ENCODE measurements at places on chromosomes 4 and X.

GRCh38 chr4:1195109-1195671, 22.8 kb upstream of the SPON2 start:
- DNase-seq = no peak

- DNase-seq = no peak
These were observed 69.4 kb downstream of the PDS5A start for GRCh38 chr4:39908284-39908683.

DNA sequence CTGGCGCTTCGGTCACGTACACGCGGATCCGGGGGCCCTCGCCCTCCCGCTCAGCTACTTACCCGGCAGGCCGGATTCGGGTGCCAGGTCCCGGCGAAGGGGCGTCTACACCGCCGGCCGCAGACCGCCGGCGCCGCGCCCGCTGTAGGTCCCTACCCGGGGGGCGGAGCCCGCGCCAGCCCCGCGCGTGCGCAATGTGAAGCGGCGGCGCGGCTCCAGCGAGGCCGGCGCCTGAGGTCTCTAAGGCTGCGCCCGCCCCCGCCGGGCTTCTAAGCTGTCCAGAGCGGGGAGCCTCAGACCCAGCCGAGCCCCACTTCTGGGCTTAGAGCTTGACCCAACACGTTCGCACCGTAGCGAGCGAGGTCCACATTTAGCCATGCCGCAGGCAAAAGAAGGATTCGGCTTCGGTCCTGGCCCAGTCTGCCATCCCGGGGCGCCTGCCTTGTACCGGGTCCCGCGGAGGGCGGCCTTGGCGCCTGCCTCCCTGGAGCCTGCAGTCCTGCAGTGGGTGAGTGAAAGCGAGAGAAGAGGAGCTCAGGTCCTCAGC, at the start of gene ZNF518B:
TSS of gene ZNF518B (minus strand) at position 172 of the 547 bp plus-strand sequence. CDS start 11,098 bp downstream, outside the sequence.
- DNase-seq = no peak

DNA sequence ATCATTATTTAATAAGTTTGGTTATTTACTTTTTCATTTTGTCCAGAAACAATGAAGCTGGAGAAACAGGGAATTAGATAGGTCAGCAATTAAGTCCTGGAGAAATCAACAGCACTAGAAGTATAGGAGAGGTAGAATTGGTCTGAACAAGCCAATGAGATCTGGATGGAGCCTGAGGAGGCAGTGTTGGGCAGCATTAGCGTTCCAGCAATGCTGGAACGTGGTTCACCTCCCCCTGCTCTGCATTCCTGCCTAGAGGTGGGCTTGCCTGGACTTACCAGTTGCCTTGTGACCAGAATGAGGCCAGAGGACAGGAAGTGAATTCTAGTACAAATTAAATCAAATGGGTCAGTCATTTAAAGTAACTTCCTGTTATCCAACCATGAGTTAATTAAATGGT, 4.6 kb downstream of the RASSF6 start:
- DNase-seq = no peak

Data from iPS DF 6.9 (cell line).